Stimulated activated CD8-positive, alpha-beta memory T cell treated with anti-CD3 and anti-CD28 coated beads, Interleukin-4, amount 100 ng/mL, for 24 hours (primary cell): ENCODE measurements at places on chromosomes 4 and X.

DNA sequence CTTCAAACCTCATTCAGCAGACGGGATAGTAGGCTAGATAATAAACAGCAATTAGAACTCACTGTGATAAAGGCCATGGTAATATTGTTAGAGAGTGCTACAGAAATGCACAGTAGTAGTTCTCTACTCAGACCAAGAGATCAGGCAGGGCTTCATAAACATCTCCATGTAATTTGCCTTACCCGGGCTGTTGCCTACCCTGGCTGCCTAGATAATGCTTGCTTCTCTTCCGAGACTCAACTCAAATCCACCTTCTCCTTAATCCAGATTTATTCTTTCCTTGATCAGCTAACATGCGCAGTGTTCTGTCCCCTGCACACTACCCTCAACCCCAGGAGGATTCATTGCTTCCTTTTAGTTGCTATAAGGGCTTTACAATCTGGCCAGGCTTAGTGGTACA lies 21.8 kb downstream of the ANK2 start:
- DNase-seq = no peak

DNA sequence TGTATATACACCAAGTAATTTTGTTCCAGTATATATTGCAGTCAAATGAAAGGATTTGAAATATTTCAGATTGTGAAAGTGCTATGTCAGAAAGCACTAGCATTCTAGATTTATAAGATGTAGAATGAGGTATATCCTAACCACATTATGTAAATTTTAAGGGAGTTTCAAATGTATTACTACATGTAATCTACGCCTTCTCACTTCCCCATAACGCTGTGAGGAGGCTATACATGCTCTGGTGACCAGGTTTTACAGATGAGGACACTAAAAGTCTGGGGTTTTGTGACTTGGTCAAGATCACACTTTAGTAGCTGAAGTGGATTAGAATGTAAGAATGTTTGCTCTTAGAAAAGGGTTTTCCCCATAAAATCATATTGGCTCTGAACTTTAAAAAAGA lies 8.1 kb downstream of the ENPEP start:
- no peak for DNase-seq

DNA sequence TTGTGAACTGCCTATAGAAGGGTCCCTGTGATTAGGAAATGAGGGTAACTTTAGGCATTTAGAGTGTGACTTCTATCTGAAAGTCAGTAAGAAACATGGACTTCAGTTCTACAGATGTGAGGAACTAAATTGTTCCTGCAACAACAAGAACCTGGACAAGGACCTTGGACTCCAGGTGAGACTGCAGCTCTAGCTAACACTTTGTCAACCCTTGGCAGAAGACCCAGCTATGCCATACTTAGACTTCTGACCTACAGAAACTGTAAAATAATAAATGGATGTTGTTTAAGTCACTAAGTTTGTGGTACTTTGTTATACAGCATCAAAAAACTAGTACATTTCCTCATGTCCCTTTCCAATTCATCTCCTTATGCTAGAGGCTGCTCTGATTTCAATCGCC lies 580.8 kb downstream of the IQCM start:
- DNase-seq = no peak

GRCh38 chr4:33086331-33086925 lies 2366.3 kb downstream of the PCDH7 start:
- DNase-seq = no peak

GRCh38 chrX:5644776-5645175 lies 583.9 kb downstream of the NLGN4X start:
- DNase-seq = no peak

GRCh38 chr4:88742561-88742960 lies 44.9 kb upstream of the NAP1L5 start:
- no peak for DNase-seq

DNA sequence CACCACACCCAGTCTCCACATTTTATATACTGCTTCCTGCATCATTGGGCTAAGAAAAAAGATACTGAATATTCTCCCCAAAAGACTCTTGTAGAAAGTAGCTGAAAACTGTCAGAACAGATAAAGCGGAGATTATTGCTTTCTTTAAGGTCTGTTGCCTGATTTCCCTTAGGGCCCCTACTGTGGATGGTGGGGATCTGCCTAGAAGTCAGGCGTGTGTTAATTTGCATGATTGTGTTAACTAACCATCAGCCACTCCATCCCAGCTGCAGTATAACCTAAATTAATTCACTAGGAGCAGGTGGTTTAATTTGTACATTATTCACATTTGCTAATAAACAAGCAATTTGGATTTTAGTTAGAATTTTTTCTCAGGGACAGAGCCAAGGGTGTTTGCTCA lies 360.3 kb downstream of the FBXW7 start:
- DNase-seq = no peak

DNA sequence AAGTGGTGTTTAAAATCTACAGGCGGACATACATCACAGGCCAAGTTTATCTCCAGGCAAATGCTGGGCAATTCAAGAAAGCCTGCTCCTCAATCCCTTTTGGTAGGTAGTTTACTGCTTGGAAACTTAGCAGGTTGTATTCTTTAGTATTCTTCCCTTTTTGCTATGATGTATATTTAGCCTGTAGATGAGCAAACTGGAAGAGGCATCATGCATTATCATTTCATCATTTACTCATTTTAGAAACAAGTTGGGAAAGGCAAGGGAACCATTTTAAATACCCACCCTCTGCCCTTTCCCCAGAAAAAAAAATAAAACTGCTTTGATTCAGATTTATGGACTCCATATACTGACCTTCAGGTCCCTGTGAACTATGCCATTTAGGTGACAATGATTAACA lies 213.2 kb downstream of the CAMK2D start:
- no peak for DNase-seq

GRCh38 chrX:77275392-77275791 lies 171.8 kb upstream of the FGF16 start:
- DNase-seq = no peak

DNA sequence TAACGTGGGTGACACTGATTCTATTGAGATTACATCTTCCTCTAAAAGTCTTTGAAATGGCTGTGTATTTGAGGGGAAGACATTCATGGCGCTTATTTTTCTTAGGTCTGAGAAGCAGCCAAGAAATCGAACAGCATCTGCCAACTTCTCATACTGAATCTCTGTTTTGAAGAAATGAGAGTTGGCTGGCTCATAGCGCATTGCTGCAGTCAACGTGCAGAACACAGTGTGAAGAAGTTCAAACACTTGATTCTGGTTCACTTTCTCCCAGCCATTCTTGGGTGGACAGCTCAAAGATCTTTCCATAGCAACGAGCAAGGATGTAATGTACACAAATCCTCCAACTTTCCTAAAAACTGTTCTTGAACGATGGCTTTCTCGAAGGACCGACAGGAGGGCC lies 156.5 kb downstream of the WDFY3 start:
- DNase-seq = no peak

GRCh38 chrX:35046660-35047296 lies 104.2 kb downstream of the FAM47B start:
- no peak for DNase-seq

- DNase-seq = no peak
Observed at GRCh38 chrX:45515262-45516215, 314.9 kb upstream of the DIPK2B start.

GRCh38 chrX:64152857-64153256 lies 52.7 kb downstream of the AMER1 start:
- DNase-seq = no peak

- no peak for DNase-seq
Observed at GRCh38 chr4:56215901-56216300, 171.4 kb downstream of the AASDH start.

- no peak for DNase-seq
Observed at GRCh38 chr4:1716065-1716945, 4.2 kb upstream of the SLBP start.

- DNase-seq = no peak
Observed at GRCh38 chrX:119055687-119056086, 17.1 kb upstream of the CT47C1 start.

GRCh38 chrX:110131031-110131430 lies 128.1 kb downstream of the TMEM164 start:
- DNase-seq = no peak

DNA sequence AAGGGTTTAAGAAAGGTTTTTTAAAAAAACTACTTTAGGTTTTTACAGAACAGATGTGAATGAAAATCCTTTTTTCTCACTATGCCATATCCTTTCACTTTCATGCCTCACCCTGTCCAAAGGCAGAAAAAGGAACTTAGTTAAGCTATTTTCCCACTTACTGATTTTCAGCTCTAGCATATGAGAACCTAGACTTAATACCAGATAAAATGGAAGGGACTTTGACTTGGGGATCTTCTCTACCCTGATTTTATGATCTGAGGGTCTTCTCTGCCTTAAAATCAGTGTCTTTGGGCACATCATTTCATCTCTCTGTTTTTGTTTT lies 42.4 kb downstream of the FNIP2 start:
- no peak for DNase-seq

GRCh38 chrX:101744085-101744484 lies 84.4 kb upstream of the ARMCX2 start:
- DNase-seq = no peak

DNA sequence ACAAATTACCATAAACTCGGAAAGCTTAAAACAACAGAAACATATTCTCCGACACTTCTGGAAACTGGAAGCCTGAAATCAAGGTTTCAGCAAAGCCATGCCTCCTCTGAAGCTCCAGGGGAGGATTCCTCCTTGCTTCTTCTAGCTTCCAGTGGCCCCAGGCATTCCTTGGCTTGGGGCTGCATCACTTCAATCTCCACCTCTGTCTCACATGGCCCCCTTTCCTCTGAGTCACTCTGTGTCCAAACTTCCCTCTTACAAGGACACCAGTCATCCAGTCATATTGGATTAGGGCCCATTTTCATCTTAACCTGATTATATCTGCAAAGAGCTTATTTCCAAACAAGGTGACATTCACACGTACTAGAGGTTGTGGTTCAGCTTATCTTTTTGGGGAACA lies 17.3 kb downstream of the PARM1 start:
- DNase-seq = no peak

- DNase-seq = no peak
Observed at GRCh38 chr4:73103799-73104503, 34.4 kb upstream of the COX18 start.

DNA sequence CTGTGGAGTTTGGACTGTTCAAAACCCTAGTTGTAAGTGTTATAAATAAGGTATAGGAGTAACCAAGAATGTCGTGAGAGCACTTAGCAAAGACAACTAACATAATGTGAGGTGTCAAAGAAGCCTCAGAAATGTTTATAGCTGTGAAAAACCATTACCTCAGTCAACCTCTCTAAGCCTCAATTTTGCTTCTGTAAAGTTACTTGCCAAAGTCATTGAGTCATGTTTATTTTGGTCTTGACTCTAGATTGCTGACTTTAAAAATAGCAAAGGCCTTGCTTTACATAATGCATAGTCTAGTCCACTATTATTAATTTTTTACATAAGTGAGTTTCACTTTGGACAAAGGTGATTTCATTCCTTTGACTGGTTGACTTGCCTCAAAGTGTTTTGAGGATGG lies 257.6 kb upstream of the CXXC4 start:
- DNase-seq = no peak

DNA sequence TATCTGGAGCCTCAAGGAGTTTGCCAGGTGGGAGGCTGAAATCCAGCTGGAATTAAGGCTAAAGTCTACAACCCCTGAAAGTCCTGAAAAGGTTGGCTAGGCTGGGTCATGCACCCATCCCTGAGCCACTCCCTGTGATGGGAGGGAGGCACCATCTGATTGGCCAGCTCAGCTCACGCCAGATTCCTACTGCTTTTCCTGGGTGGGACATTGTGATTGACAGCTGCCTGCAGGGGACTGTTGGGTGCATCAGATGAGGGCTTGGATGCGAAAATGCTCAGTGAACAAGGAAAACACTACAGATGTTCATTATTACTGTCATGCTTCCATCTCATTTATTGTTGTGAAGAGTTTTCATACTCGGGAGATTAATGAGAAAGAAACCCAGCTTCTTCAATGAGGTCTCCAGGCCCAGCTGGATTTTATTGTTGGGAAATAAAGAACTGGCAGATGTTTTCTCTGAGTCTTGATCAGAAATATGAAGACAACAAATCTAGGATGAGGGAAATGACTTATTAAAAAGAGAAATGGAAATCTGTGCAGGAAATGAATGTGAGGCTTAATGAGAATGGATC lies 185.9 kb downstream of the STK32B start:
- no peak for DNase-seq

DNA sequence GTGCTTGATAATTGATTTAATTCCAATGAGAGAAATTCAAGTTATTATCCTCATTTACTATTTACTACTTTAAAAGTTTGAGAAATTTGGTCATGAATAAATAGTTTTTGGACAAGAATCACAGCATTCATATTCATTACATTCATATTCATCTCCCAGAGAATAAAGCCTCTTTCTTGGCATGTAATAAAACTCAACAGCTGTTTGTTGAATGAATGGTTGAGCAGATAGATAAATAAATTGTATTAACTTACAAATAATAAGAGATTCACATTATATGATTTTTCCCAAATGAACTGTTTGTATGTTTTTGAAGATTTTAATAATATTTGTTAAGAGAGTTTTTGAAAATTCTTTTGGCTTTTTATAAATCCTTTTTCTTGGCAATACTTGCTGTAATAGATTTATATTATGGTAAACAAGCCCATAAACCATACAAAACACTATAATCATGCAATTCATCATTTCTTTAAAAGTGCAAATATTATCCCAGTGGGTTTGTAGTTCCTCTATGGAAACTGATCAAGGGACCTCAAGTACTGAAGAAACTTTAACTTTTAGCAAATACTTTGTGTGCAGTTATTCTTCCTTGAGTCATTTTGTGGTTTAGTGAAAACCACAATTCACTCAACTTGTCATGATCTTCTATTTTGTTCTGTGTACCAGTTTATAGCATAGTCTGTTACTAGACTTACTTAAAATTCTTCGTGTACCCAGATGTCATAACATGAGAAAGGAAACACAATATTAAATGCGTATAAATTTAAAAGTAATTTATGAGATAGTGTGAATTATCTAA lies 371.8 kb downstream of the ADGRL3 start:
- no peak for DNase-seq

- no peak for DNase-seq
Observed at GRCh38 chrX:10231461-10231860, 74.7 kb downstream of the CLCN4 start.

- no peak for DNase-seq
Observed at GRCh38 chr4:127778102-127778501, 4.0 kb upstream of the HSPA4L start.

GRCh38 chrX:34555481-34555880 lies 101.6 kb downstream of the TMEM47 start:
- DNase-seq = no peak

- no peak for DNase-seq
Observed at GRCh38 chr4:8846826-8847225, 24.8 kb downstream of the HMX1 start.

- DNase-seq = no peak
Observed at GRCh38 chrX:128931071-128931470, 592.2 kb downstream of the SMARCA1 start.

DNA sequence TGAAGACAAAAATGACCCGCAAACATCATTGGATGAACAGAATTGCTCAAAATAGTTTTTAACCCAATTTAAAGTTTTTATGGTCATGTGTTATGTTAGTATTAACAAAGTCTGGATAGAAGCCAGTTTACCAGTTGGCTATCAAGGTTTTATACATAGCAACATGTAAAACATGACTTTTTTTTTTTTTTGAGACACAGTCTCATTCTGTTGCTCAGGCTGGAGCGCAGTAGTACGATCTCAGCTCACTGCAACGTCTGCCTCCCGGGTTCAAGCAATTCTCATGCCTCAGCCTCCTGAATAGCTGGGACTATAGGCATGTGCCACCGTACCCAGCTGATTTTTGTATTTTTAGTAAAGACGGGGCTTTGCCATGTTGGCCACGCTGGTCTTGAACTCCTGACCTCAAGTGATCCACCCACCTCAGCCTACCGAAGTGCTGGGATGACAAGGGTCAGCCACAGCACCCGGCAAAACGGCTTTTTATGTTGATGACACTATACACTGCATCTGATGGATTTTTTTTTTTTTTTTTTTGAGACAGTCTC lies 3.4 kb downstream of the SAT1 start:
- DNase-seq = no peak
